ENCODE measurements at places on chromosomes 13 and 19.
A peak's percentile ranks its signal among the peaks of the same experiment; 100 is the strongest.

- DNase-seq = peak; percentile 8
Measured at GRCh38 chr13:79775830-79776229, 294.9 kb downstream of the NDFIP2 start.

DNA sequence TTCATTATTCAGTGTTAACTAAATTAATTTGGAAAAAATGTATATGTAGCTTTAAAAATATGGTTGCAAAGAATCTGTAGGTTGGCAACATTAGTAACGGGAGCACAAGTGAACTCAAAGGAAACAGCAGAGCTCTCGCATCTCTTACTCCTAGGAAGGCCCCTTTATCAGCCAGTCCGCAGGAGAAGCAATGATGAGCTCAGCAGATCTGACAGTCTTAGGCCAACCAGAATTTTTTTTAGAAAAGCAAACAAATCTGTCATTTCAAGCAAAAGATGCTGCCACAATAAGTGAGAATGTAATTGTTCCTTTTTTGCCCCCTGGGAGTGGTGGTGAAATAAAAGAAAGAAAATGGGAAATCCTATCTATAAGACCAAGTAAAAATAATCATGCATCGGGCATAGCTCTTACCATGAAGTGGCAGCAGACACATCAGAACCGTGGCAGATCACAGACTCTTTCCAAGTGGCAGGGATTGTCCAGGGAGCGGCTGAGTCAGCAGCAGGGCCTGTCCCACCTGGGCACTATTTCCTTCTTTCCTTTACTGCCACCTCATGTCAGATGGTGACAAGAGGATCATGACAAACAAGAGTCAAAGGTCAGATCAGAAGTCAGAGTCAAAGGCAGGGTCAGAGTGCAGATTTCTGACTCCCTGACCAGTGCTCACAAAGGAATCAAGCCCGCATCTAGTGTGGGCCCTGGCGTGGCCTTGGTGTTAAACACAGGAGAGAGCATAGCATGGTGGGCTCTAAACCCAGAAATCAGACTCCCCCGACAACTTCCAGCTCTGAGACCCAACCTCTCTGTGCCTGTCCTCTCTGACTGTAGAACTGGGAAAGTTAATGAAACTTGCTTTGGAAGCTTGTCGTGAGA lies 84.0 kb upstream of the MTIF3 start:
- peak; percentile 62 for DNase-seq

- DNase-seq = no peak
Measured at GRCh38 chr19:56595548-56595899, 422 bp downstream of the ZNF71 start.

GRCh38 chr19:5990289-5990797 lies 12.4 kb upstream of the RANBP3 start:
- DNase-seq = no peak

All from erythroblast (primary cell).